ENCODE measurements at places on chromosomes 4 and X. TPM values are rescaled to one million over a fixed set of nuclear protein-coding genes. Genes with fewer than 3 reads are reported as not detected.

The NSUN7 gene
- total RNA-seq, result not detected

The GAGE1 gene
- not detected for total RNA-seq

The ASMTL gene
- total RNA-seq, result 33.9 TPM

The TRIM2 gene
- 0.44 TPM for total RNA-seq

The CCKAR gene
- not detected for total RNA-seq

The APBB2 gene
- 0.62 TPM for total RNA-seq

GRCh38 chr4:65737672-65738071 lies 67.4 kb upstream of the EPHA5 start:
- no peak for DNase-seq

- no peak for DNase-seq
Measured at GRCh38 chr4:108068442-108068841, 78.8 kb downstream of the HADH start.

The ADGRL3 gene
- not detected for total RNA-seq

DNA sequence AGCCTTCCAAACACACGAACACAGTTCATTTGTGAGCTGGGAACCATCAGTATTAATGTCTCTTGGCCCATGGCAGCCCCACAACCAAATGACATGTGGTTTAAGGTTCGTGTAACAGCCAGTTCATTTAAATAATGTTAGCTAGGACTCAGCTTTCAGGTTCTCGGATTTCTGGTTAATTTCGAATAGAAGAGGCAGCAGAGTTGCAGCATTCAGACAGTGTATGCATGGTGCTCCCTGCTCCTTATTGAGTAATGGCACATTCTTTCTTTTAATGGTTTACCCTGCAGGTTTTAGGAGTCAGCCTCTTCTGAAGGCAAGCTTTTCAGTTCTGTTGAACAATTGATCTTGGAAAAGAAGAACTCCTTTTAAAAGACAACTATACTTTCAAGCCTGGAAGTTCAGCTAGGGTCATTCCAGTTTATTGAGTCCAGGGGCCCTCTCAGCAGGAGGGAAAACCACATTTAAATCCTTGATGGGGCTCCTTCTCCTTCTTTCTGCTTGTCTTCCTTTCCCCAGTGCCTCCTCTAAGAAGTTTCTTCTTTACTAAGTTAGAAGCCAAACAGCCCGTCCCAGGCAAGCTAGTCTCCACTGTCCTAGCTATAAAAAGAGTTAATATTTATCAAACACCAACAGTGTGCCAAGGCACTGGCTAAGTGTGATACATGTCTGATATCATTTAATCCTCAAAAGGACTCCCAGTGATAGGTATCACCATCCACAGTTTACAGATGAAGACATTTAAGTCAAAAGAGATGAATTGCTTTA lies 5.0 kb upstream of the RNF175 start:
- no peak for DNase-seq

DNA sequence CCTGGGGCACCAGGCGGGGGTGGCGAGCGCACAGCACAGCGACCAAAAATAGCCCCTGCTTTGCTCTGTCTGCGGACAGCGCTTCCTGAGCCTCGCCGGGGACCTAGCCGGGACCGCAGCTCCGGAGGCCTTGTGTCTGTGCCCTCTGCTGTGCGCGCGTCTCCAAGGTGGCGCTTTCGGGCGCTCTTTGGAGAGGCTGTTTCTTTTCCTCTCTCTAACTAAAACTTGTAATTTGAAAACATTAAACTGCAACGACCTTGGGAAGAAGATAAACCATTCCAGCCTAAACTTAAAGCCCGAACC lies 3.4 kb downstream of the ARX start:
- no peak for DNase-seq

DNA sequence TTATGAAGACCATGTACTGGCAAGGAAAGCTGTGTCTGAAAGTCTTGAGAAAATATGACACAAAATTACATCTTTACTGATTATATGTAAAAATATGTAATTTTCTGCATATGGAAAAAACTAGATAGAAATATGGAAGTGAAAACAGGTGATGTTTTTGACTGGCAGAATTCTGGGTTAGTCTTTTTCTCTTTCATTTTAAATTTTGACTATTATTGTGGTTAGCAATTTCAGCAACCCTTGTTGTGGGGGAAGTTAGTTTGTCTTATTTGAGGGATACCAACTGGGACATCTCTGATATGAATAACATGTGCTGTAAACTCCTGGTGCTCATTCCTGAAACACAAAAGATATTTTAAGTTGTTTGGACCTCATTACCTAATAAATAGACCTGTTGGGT lies 49.9 kb upstream of the CPEB2 start:
- no peak for DNase-seq

The XK gene
- 0.04 TPM for total RNA-seq

The HS3ST1 gene
- total RNA-seq, result not detected

The OTUD6A gene
- not detected for total RNA-seq

GRCh38 chr4:128287141-128287870 lies at the start of gene PGRMC2:
Gene PGRMC2 (minus strand): TSS chr4:128287813. CDS start chr4:128287790, 23 bp downstream.
- DNase-seq, result no peak

DNA sequence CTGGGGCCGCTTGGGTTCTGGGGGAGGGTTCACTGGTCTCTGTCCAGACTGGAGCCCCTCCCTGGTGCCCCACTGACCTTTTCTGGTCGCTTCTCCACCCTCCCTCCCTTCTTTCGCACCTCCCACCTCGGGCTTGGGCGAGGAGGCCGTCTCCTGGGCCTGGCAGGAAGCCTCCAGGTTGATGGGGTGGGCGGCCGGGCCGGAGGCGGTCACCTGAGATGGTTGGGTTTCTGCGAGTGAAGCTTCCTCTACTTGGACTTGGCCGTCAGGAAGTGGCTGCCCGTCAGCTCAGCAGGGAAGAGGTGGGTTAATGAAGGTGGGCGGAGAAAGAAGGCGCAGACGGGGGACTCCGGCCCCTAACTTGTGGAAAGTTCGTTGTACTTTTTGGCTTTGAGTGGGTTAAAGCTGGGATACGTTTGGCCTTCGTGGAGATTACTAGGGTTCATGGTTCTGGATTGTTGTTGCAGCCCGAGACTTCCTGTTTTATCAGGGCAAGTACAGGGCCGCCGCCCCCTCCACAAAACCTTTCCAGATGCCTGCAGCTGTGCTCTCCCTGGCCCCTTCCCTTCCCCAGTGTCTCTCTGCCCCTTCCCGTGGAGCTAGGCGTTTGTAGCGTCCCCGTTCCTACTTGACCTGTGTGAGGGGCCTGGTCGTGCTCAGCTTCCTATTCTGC lies 1.2 kb downstream of the AKAP17A start:
- peak; percentile 28 for DNase-seq

The CCSER1 gene
- total RNA-seq, result not detected

DNA sequence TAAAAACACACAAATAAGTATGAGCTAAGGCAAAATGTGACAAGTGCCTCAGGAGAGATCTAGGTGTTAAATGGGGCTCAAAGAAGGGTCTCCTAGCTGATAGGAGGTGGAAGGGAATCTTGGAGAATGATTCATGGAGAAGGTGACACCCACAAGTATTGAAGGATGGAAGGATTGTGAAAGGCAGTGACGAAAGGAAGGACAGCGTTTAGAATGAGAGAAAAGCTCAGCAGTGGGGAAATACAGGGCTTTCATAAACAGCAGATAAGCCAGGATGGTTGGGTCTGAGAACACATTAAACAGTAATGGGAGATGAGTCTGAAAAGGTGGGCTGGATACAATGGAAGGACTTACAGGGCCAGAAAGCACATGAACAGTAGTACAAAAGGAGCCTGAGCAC lies 11.5 kb downstream of the ANXA5 start:
- no peak for DNase-seq

GRCh38 chr4:25578432-25578831 lies 77.2 kb upstream of the SLC34A2 start:
- DNase-seq, result no peak

DNA sequence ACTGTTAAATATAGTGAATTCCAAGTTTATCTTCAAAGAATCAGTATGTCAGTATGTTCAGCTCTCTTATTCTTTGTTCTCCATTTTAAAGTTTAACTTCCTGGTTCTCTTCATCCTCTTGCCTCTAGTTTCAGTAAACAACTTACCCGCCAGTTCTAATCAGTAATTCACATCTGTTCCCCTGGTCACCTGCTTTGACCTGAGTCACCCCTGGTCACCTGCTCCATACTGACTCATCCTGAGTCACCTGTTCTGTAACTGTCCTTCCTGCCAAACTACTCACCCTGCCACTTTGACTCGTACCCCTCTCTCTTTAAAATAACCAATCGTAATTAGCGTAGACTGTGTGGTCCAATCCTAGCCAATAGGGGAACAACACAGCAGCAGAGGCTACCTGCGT lies 992.7 kb upstream of the HS3ST1 start:
- no peak for DNase-seq

- no peak for DNase-seq
Measured at GRCh38 chrX:20347481-20347880, 80.8 kb upstream of the RPS6KA3 start.

- DNase-seq, result no peak
Measured at GRCh38 chrX:113260474-113260873, 419.8 kb upstream of the AMOT start.

GRCh38 chr4:41425650-41426049 lies 112.3 kb upstream of the LIMCH1 start:
- no peak for DNase-seq

DNA sequence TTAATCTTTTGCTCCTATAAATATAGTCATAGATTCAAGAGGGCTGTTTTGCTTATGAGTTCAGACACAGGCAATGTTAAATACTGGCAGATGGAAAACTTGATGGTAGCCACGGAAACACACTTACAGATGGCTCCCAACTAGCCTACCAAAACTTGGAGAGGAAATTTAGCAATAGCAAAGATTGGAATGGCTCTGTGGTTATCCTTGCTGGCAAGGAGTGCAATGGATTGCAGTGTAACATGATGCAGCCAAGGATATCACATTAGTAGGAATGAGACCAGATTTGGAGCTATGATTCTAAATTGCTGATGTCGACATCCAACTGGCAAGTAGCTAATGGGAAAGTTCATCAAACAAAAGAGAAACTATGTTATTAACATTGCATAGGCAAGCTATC lies 791.0 kb upstream of the DIAPH2 start:
- no peak for DNase-seq

DNA sequence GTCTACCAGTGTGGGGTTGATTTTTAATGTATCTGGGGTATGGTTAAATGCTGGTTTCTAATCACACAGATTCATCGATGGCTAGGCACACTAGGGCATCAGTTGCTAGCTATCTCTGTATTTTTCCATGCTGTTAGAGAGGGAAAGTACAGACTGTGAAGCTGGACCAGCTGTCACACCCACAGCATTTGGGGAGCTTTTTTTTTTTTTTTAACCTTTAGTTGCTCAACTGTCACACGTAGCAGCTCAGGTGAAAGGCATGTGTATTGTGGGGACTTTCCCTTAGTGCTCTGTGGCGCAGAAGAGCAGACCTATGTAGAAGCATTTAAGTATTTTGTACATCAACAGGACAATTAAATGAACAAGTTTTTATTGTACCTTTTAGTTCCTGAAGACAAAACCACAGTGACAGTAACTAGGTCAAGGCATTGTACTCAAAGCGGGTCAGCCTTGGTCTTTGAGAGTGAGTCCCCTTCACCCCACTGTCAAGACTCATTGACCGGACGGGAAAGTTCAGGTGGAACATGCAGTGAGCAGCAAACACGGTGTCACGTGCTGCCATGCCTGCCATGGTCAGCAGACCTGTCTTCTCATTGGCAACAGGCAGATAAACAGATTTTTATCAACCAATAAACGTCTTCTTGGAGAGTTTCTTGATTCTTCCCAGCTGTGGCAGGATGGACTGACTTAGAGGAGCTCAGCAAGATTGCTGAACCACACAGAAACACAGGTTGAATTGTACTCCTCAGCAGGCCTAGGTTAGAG lies 65.3 kb downstream of the CASP3 start:
- DNase-seq, result no peak

The GAGE12J gene
- total RNA-seq, result not detected

DNA sequence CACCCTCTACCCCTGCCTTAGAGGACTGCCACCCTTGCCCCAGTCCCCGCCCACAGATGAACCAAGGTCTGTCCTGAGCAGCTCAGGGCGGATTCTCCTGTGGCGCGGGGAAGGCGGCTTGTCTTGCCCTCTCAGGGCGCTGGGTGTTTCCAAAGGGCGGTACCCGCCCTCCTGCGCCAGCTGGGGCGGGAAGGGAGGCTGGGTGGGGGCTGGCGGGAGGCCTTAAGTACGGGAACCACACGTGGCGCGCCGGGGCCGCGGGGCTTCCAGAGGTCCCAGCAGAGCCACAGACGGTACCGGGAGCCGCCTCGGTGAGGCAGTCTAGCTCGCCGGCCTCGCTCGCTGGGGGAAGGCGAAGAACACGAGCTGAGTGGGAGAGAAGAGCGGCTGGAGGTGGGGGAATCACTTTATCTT lies 361.1 kb downstream of the MID1IP1 start:
- peak; percentile 10 for DNase-seq

- DNase-seq, result no peak
Measured at GRCh38 chrX:9349572-9350494, 115.0 kb upstream of the TBL1X start.

- no peak for DNase-seq
Measured at GRCh38 chr4:150224896-150225591, 146.8 kb downstream of the DCLK2 start.

The FAM47E gene
- not detected for total RNA-seq

The SHROOM3 gene
- total RNA-seq, result not detected

GRCh38 chrX:136679531-136679930 lies 31.6 kb downstream of the CD40LG start:
- DNase-seq, result no peak

All from activated CD4-positive, alpha-beta T cell treated with anti-CD3 and anti-CD28 coated beads, Interleukin-2, amount 10 ng/mL, durations not matched to agents 7 days and 5 days (primary cell).